ENCODE measurements at places on chromosomes 3 and 15.

DNA sequence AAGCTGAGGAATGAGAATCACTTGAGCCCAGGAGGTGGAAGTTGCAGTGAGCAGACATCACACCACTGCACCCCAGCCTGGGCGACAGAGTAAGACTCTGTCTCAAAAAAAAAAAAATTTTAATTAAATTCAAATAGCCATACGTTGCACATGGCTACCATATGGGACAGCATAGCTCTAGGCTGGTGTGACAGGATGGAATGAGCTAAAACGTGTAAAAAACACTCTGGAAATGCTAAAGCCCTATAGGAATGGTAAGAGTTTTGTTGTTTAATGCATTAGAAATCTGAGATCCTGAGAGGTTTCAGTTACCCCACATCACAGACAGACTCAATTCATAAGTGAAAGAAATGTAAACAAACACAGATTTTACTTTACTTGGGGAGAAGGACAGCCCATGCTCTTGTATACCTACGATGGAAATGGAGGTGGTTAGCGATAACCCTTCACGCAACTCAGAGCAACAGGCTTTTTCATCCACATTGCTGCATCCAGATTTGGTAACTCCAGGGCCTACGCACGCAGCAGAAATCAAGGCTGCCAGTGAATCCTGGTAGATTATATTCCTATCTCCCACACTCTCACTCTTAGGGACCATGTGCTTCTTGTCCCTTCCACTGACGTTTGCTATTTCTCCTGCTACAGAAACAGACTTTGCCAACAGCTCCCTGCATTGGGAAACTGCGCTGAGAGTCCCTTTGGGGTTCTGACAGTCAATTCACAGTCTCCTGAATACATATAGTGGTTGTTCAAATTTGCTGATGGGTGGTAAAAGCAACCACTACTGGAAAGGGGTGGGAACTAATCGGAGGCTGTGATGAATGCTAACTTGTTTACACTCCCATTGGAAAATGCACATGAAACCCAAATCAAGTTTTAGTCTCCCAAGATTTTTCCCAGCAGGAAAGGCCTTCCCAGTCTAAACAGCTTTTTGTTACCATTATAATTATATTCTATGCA, 3.1 kb downstream of the SH3BP5 start:
- DNase-seq = no peak
- no peak overlapping the region for H3K4me3 ChIP-seq
- H3K4me1 ChIP-seq = no peaks in the 10 kb centered on the region
- peak overlapping the region; percentile 96 for H3K27ac ChIP-seq
- H3K36me3 ChIP-seq = no peaks in the 10 kb centered on the region

GRCh38 chr15:84699538-84700191, 16.3 kb downstream of the SEC11A start:
- no peaks in the 10 kb centered on the region for H3K36me3 ChIP-seq
- DNase-seq = no peak
- H3K4me3 ChIP-seq = no peak overlapping the region
- no peaks in the 10 kb centered on the region for H3K27me3 ChIP-seq
- H3K4me1 ChIP-seq = no peaks in the 10 kb centered on the region

GRCh38 chr3:10370429-10370828, 49.5 kb upstream of the SEC13 start:
- no peaks in the 10 kb centered on the region for H3K36me3 ChIP-seq
- no peak for DNase-seq
- no peak overlapping the region for H3K27ac ChIP-seq
- no peaks in the 10 kb centered on the region for H3K27me3 ChIP-seq
- H3K4me1 ChIP-seq = no peaks in the 10 kb centered on the region

- DNase-seq = no peak
- no peaks in the 10 kb centered on the region for H3K27me3 ChIP-seq
- no peaks in the 10 kb centered on the region for H3K36me3 ChIP-seq
- no peak overlapping the region for H3K27ac ChIP-seq
- no peak overlapping the region for H3K4me3 ChIP-seq
Observed at GRCh38 chr3:28933337-28933736, 347.5 kb upstream of the RBMS3 start.

GRCh38 chr15:101765772-101766456, 37.4 kb upstream of the OR4F6 start:
- H3K36me3 ChIP-seq = no peaks in the 10 kb centered on the region
- H3K4me3 ChIP-seq = no peak overlapping the region
- no peak for DNase-seq
- H3K27me3 ChIP-seq = no peaks in the 10 kb centered on the region

DNA sequence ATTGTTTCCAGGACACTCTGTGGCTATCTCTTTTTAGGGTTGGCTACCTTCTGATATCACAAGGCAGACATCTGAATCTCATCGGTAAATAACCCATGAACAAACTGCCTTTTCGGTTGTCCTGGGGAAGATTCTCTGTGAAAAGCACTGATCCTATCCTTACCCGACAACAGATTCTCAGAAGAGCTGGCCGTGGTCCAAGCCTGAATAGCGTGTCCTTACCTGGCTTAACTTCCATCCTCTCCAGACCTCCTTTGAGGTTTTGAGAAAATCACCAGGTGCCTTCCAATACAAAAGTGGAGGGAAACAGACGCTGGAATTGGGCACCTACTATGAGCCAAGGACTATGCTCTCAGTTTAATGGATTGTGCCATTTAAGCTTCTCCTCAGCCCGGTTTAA, 87.4 kb upstream of the ARHGEF3 start:
- no peak for DNase-seq
- H3K4me1 ChIP-seq = no peaks in the 10 kb centered on the region

DNA sequence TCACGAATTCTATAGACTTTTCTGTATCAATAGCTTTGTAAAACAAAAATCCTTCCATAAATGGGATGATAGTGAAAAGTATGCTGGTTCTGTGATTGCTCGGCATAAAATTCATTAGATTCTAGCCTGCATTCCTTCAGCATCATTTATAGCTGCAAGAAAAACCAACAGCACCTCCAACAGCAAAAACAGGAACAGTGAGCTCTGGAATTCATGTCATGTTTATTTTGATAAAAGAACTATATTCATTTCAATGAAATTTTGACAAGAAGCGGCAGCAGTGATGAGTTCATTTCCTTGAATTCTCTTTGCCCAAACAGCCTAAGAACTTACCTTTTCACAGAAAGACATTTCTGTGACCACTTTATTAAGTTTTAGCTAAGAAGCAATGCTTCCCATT, 515.2 kb upstream of the CCDC54 start:
- no peak overlapping the region for H3K27ac ChIP-seq
- no peaks in the 10 kb centered on the region for H3K36me3 ChIP-seq
- no peak overlapping the region for H3K4me3 ChIP-seq
- H3K4me1 ChIP-seq = no peaks in the 10 kb centered on the region
- H3K27me3 ChIP-seq = no peaks in the 10 kb centered on the region

DNA sequence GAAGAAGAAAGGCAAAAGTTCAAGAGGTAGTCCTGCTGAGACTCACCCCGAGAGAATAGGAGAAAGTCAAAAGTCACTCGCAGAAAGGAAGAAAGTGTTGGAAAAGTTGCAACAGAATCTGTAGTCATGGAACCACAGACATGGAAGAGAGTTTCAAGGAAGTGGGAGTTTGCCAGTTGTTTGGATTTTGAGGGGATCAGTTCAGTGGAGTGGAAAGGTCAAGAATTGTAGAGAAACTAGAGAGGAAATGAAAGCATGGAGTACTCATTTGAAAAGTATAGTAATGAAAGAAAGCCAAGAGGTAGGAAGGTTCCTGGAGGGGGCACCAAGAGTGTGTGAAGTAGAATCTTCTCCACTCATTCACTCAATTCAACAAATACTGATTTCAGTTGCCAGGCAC, 34.7 kb downstream of the SPTSSB start:
- H3K4me3 ChIP-seq = no peak overlapping the region
- no peak overlapping the region for H3K27ac ChIP-seq
- no peaks in the 10 kb centered on the region for H3K27me3 ChIP-seq
- no peaks in the 10 kb centered on the region for H3K4me1 ChIP-seq
- DNase-seq = no peak
- no peaks in the 10 kb centered on the region for H3K36me3 ChIP-seq

DNA sequence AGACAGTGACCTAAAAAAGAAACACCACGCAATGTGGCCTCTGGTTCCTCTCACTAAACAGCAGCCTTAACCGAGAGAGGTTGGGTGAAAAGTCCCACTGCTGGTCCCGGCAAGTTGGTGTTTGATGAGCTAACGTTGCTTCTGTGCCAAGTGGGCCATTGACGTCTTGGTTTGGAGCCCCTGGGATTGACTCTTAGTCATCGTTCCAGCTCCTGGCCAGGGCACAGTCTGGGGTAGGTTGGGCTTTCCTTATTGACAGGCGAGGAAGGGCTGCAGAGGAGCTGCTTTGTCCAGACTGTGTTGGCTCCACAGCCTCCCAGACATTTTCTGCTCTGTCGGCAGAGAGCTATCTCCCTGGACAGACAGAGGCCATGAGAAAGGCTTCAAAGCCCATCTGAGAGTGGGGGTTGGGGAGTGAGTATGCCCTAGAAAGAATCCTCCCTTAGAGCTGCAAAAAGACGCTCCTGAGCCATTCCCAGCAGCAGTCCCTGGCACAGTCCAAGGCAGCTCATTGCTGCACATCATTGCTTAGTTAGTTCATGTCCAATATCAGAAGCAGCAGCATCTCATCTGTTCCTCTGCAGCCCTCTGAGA, 28.6 kb upstream of the C3orf80 start:
- H3K36me3 ChIP-seq = no peaks in the 10 kb centered on the region
- no peaks in the 10 kb centered on the region for H3K4me1 ChIP-seq
- H3K4me3 ChIP-seq = no peak overlapping the region
- H3K27ac ChIP-seq = no peak overlapping the region
- DNase-seq = no peak

DNA sequence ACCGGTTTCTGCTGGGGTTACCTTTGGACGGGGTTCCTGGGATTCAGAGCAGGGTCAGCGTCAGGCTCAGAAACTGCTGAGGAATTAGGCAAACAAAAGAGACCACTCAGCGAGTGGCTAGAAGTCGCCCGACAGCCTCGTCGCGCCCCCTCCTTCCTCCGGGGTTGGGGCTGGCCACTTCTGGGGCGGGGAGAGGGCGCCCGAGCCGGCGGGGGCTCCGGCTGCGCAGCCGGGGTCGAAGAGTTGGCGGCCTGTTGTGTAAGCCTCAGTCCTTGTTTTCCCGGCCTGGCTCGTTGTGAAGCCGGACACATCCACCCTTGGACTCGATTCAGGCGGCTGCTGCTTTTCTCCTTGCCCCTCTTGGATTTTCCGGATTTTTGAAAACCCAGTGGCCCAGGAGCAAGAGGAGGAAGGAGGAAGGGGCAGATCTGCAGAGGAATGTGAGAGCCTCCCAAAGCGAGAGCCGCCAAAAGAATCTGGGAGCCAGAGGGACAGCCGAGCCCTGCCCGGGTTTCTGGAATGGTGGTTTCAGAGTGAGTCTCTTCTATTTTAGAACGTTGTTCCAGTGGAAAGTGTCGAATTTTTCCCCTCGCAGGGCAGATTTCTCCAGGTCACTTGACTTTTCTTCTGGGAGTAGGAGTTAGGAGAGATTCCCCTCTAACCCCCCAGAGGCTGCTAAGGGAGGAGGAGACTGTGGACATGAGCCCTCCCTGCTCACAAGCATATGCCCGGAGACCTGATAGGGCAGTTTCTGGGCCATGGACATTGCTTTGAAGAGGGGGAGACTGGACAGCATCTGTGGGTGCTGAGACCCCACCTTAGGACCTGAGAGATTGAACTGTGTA, 666 bp downstream of the SNX33 start:
- peaks cover 4% of the 10 kb centered on the region for H3K4me1 ChIP-seq
- H3K27me3 ChIP-seq = no peaks in the 10 kb centered on the region
- DNase-seq = no peak
- H3K27ac ChIP-seq = peak overlapping the region; percentile 77

DNA sequence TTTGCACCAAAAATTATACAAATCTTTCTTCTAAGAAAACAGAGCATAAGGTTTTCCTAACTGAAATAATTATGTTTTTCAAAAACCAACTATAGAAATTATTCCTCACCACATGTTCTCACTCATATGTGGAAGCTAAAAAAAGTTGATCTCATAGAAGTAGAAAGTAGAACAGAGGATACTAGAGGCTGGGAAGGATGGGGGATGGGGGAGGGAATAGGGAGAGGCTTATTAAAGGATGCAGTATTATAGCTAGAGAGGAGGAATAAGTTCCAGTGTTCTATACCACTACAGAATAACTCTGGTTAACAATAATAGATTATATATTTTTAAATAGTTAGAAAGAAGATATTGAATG, 12.7 kb upstream of the TMEM212 start:
- no peaks in the 10 kb centered on the region for H3K27me3 ChIP-seq
- DNase-seq = no peak
- H3K4me3 ChIP-seq = no peak overlapping the region
- no peak overlapping the region for H3K27ac ChIP-seq

- H3K27me3 ChIP-seq = no peaks in the 10 kb centered on the region
- no peak overlapping the region for H3K27ac ChIP-seq
- H3K36me3 ChIP-seq = no peaks in the 10 kb centered on the region
- no peaks in the 10 kb centered on the region for H3K4me1 ChIP-seq
- no peak for DNase-seq
Observed at GRCh38 chr3:196093317-196094111, 11.6 kb upstream of the TFRC start.

GRCh38 chr15:61890106-61890505, 170.1 kb downstream of the VPS13C start:
- no peaks in the 10 kb centered on the region for H3K36me3 ChIP-seq
- DNase-seq = no peak
- no peaks in the 10 kb centered on the region for H3K27me3 ChIP-seq
- no peaks in the 10 kb centered on the region for H3K4me1 ChIP-seq

GRCh38 chr3:186869253-186870100, 27.0 kb downstream of the ADIPOQ start:
- H3K36me3 ChIP-seq = no peaks in the 10 kb centered on the region
- DNase-seq = no peak
- H3K4me1 ChIP-seq = no peaks in the 10 kb centered on the region
- H3K27me3 ChIP-seq = no peaks in the 10 kb centered on the region

GRCh38 chr3:54653456-54654195, 274.2 kb downstream of the LRTM1 start:
- no peaks in the 10 kb centered on the region for H3K4me1 ChIP-seq
- no peak for DNase-seq
- H3K4me3 ChIP-seq = no peak overlapping the region
- H3K27ac ChIP-seq = no peak overlapping the region
- no peaks in the 10 kb centered on the region for H3K36me3 ChIP-seq
- H3K27me3 ChIP-seq = no peaks in the 10 kb centered on the region

DNA sequence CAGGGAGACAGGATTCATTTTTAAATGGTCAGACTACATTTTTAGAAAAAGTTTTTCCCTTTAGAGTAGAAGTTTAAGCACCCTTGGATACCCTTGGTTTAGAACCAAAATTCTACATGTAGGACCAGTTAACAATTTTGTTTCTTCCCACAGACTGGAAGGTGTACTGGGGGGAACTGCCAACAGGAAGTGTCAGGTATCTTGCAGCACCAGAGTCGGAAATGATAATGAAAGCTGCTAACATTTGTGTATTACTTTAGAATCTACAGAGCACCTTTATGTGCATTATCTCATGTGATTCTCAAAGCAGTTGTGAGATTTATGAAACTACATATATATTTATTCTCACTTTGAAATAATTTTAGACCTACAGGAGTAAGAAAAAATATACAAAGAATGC, 21.5 kb downstream of the SPRED1 start:
- no peaks in the 10 kb centered on the region for H3K27me3 ChIP-seq
- no peaks in the 10 kb centered on the region for H3K4me1 ChIP-seq
- DNase-seq = no peak
- H3K4me3 ChIP-seq = no peak overlapping the region
- no peak overlapping the region for H3K27ac ChIP-seq

All from Peyer's patch (tissue), 4 donors.